Activated CD8-positive, alpha-beta memory T cell treated with anti-CD3 and anti-CD28 coated beads for 1 hour (primary cell): ENCODE measurements at places on chromosomes 4 and X.

DNA sequence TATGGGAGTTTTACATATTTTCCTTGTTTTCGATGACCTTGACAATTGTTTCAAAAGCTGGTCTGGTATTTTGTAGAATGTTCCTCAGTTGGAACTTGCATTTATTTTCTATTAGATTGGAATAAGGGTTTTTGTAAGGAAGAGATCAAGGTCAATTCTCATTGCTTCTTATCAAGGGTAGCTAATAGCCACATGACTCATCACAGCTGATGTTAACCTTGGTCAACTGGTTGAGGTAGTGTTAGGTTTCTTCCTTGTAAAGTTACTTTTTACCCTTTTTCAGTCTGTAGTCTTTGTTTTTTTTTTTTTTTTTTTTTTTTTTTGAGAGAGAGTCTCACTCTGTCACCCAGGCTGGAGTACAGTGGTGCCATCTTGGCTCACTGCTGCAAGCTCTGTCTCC is 257.2 kb downstream of the SNCA start:
- DNase-seq, result no peak

GRCh38 chr4:57214654-57215411 is 104.6 kb upstream of the IGFBP7 start:
- no peak for DNase-seq

DNA sequence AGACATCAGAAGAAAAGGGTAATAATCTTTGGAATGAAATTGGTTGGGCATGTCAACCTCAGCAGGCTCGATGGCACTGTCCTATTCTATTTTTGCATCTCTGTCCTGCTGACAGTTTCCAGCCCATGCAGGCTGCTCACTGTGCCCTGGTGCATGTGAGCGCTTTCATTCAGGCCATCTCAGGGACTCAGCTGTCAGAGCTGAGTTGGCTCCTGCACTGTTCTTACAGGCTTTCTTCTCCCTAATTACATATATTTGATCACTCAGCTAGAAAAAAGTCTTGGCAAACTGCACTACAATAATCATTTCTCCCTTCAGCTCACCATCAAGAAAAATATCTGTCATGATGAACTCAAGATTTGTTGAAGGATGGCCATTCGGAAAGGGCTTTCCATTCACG is 84.7 kb downstream of the RASL11B start:
- DNase-seq, result no peak

GRCh38 chr4:127988638-127989037 is 23.4 kb downstream of the ABHD18 start:
- no peak for DNase-seq

- no peak for DNase-seq
Measured at GRCh38 chr4:159077702-159078495, 25.0 kb upstream of the RAPGEF2 start.

DNA sequence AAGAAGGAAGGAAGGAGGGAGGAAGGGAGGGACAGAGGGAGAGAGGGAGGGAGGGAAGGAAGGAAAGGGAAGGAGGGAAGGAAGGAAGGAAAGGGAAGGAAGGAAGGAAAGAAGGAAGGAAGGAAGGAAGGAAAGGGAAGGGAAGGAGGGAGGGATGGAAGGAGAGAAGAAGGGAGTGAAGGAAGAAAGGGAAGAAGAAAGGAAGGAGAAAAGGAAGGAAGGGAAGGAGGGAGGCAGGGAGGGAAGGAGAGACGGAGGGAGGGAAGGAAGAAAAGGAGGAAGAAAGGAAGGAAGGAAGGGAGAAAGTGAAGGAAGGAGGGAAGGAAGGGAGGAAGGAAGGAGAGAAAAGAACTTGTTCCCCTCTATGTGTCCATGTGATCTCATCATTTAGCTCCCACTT is 465.0 kb downstream of the KCTD8 start:
- DNase-seq, result no peak

DNA sequence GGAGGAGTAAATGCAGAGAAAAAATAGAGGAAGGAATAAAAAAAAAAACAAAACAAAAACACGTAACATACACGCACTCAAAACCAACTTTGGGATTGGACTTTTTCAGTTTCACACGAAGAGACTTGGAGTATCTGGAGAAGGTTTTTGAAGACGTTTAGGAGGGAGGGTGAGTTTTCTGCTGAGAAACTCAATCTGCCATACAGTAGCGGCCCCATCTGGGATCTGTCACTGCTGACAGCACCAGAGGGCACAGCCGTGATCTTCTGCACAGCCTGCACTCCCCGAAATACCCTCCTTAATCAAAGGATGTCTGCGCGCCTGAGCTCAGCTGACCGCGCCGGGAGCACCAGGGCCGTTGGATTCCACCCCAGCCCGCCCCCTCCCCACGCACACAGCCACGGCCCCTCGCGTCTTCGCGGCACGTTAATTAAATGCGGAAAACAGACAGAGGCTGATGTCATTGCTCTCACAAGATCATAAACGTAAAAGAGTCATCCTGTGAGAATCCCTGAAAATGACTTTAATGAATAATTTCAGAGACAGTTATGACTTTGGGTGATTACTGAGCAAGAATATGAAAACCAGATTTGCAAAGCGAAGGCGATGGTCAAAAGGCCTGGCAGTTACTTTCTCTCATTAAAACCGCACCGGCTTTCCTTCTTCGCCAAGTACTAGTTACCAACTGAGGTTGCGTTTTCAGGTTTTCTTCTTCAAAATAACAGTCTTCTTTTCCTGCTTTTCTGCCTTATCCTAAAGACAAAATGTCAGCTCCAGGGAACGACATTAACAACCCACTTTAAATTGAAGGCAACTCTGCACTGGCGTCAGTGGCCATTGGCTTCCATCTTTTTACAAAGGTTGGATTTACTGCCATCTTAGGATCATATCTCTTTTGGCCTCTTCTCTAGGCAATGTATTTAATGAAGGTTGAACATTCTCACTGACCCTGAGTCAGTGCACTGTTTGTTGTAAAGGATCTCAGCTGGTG is 10.6 kb downstream of the HAND2 start:
- no peak for DNase-seq

DNA sequence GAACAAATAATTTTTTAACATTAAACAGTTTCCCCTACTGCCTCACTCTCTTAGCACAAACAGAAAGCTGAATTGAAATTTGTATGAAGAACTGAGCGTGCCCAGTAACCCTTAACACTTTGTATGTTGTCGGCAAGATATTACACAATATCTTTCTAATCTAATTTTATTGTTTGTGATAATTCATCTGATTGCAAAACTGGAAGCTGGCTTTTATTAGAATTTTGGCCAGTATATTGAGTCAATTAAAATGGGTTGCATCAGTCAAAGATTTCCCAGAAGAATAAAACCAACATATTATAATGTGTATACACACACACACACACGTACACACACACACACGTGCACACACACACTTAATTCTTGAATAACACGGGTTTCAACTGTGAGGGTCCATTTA is 2332.1 kb downstream of the PCDH7 start:
- DNase-seq, result no peak

DNA sequence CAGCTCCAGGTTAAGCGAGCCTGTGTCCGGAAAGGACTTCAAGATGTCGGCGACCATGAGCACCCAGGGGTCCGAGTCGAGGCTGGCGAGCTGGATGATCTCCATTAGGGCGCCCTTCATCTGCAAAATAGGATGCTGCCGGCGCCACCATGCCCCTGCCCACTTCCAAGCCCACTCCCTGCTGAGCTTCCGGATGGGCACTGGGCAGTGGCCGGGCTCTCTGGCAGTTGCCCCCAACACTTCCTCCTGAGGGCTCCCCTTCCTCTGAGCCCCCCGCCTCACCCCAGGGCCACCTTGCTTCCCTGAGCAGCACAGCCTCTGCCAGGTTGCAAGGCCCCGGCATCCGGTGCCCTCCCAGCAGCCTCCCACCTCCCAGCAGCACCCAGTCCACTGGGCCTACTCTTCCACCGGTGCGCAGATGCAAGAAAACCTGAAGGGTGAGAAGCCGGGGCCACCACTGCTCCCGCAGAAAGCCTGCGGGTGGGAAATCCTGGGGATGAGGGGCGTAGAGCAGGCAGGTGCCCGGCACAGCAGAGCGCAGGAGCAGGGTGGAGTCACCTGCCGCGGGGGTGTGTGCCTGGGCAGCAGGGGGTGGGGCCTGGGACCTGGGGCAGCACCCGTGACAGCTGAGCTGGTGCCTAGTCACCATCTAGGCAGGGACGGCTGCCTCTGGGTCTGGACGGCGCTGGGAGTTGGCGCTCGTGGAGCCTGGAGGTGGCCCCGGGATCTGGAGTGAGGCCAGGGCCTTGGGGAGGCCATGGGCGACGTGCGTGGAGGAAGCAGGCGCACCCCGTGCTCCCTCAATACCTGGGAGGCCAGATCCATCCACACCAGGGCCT is 17.0 kb downstream of the NELFA start:
- DNase-seq, result no peak

DNA sequence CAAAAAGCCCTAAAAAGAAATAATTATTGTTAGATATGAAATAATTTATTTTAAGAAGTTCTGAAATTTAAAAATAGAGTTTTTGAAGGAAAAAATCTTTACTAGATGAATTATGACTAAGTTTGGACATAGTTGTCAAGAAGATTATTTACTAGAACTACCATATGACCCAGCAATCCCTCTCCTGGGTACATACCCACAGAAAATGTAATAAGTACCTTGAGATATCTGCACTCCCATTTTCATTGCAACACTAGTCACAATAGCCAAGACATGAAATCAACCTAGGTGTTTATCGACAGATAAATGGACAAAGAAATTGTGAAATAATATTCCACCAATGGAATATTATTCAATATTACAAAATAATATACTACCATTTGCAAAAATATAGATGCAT is 109.9 kb downstream of the PDHA2 start:
- DNase-seq, result no peak

GRCh38 chr4:83651846-83652245 is 115.9 kb downstream of the GPAT3 start:
- no peak for DNase-seq

DNA sequence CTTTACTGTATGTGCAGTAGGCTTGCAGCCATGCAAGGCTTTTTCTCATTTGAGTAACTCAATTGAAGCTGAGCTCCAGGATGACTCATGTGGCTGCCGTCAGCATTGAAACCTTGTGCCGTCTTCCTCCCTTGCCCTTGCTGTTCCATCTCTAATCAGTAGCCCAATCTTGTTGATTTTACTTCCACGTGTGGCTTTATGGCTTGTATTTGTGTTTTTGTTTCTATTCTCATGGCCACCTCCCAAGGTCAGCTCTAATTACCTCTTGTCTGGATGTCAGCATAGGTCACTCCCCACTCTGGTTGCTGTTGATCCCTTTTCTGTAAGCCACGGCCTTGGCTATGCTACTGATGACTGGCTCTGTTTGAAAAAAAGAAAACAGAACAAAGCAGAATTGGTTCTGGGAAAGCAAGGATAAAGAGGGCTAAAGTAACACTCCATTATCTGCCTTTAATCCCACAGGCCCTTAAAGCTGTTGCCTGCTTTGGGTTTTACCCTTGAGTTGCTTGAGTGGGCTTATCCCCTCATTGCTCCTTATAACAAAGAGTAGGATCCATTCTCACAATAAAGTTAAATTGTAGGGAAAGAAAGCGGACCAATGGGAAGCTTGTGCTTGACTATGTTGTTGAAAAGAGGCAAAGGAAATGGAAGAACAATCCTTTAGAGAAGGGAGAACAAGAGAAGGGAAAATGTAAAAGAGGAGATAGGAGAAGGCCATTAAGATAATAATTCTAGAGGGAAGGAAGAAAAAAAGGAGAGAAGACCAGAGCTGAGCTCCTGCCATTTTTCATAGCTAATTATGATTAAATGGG is 173.9 kb upstream of the PGRMC2 start:
- DNase-seq, result no peak

DNA sequence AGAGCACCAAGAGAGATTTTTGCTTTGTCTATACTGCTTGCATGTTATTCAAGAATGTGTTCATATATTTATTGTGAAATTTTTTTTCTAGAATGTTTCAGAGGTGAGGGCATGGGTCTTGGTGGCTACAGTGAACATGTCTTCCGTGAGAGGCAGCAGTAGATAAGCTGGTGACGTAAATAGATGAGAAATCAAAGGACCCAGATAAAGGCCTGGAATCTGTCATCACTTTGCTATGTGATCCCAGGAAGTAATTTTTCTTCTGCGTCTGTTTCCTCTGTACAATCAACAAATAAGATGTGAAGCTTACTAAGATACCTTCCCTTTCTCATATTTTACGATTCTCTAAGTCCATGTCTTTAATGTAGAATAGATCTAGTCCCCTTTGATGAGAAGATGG is 129.1 kb downstream of the COL4A6 start:
- no peak for DNase-seq

- DNase-seq, result no peak
Measured at GRCh38 chr4:169293343-169294176, 22.8 kb upstream of the SH3RF1 start.

- DNase-seq, result no peak
Measured at GRCh38 chr4:116070283-116070682, 956.9 kb upstream of the NDST4 start.

DNA sequence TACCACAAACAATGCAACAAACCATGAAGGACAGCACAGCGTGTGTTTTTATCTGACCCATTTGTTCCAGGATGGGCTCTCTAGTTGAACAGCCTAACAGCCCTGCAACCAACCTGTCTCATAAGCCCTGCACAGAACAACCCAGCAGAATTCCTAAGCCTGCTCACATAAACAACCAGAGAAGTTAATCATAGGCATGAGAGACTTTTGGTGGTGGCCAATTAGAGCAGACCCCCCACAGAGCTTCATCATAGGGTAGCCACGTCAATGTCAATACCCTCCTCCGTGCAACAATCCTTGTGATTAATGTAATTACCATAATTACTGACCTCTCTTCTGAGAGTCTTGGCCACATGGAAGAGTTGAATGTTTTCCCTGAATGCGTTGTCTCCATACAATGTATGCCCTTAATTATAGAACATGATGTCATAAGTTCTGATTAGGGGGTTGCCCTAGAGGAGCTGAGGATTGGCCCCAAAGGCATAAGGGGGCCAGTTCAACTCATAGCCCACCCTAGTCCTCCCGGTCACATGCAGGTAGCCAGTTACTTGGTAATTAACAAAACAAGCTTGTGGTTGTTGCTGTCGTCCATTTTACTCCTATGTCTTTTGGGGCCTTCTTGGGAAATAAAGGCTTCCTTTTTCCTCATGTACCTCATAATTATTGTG is 92.7 kb downstream of the SYNPO2 start:
- DNase-seq, result no peak

GRCh38 chrX:107537815-107538214 is 88.4 kb downstream of the FRMPD3 start:
- no peak for DNase-seq

- DNase-seq, result no peak
Measured at GRCh38 chrX:41563876-41564275, 116.7 kb downstream of the NYX start.

DNA sequence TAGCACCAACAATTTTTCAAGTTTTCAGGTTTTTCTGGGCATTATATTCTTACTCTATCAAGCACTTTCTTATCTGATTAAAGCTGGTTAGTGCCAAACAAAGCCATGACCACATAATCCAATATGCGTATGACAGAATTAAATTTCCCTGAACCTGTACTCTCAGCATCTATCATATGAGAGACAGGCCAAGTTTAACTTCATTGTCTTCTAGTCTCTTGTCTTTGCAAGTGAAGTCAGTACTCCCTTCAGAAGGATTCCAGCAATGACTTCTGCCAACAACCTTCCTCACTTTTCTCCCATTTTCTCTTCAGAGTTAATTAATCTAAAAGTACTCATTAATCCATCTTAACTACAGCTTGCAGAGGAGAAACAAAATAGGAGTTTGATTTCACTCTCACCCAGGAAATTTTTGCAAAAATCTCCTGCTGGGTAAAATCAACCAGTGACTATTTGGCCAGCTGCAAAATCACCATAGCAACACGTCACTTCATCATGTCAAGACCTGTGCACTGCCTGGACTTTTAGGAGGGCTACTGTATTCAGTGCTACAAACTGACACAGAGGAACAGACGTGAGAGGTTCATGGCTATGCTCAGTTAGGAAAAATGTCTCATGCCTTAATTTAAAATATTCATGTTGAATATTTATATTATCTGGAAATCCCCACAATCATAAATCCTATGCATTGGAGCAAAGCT is 208.4 kb downstream of the ANTXR2 start:
- DNase-seq, result no peak
